ENCODE measurements at places on chromosomes 6 and 20.
A peak's percentile ranks its signal among the peaks of the same experiment; 100 is the strongest.

GRCh38 chr20:47351643-47352331 is 4.7 kb downstream of the ZMYND8 start:
- no peak for DNase-seq

DNA sequence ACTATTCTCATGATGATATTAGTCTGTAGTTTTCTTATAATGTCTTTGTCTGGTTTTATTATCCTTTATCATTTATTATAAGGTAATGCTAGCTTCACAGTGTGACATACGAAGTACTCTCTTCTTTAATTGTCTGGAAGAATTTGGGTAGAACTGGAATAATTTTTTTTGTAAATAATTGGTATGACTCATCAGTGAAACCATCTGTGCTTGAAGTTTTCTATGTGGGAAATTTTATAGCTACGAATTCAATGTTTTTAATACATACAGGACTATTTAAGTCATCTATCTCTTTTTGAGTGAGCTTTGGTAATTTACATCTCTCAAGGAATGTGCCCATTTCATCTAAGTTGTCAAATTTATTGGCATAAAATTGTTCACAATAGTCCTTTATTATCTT is 86.3 kb downstream of the SOD2 start:
- no peak for DNase-seq

- no peak for DNase-seq
These were observed 98.3 kb downstream of the HAO1 start for GRCh38 chr20:7841971-7842310.

DNA sequence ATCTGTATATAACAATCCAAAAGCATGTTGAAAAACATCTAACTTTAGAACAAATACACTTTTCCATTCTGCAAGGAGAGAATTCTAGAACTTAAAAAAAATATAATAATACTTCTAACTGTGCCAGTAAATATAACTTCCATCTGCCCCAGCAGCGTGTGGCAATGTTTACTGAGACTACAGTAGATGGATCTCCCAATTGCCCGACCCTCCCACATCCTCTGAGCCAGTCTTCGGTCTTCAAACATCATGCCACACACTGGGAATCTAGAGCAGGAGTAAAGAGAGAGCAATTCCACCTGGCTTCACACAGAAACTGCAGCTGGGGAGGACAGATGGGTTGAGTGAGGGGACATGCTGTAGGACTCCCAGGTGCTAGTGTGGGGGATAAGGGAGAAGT is 121.3 kb upstream of the NHSL1 start:
- DNase-seq, result no peak

DNA sequence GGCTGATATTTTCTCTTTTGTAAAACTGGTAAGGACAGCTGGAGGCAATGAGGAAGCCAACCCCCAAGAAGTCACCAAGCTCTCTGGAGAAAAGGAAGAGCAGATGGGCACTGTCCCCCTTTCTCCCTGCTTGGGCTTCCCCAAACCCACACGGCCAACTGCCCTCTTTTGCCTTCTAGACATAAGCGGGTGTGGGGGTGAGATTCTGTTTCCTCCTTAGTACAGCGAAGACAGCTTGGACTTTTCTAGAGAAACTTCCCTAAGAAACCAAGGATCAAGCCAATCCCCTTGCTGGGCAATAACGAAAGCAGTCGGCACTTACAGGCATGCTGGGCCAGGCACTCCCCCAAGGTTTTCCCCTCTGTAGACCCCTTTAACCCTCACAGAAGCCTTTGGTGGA is 110.3 kb downstream of the CDC5L start:
- no peak for DNase-seq

DNA sequence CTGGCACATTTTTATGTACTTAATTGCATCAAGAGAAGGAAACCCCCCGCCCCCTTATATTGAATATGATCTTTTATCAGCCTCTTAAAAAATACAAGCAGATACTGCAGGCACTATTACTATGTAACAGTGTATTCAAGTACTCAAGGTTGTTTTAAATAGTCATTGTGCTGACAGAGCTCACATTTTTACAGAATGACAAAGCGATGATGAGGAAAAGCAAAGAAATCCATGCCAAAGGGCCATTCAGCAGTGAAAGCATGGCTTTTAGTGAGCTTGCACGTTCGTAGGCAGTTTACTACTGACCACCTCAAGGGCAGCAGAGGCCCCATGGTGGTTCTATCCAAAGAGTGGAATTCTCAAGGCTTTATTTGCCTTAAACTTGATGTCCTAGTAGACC is 146.8 kb downstream of the RPS12 start:
- DNase-seq, result no peak

DNA sequence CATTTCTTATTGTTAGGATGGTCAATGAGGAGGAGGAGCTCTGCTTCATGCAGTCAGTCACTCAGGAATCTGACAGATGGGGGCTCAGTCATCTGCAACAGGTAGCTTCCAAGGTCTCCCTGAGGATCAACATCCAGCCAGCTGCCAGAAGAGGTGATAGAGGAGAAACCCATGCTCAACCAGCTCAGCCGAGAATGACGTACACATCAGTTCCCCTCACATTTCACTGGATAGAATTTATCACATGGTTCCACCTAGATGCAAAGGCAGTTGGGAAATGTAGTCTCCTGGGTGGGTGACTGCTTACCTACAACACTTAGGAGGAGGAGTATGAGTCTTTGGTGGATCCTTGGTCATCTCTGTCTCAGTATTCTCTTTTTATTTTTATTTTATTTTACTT is 144.5 kb downstream of the CEBPB start:
- DNase-seq, result peak; percentile 24

DNA sequence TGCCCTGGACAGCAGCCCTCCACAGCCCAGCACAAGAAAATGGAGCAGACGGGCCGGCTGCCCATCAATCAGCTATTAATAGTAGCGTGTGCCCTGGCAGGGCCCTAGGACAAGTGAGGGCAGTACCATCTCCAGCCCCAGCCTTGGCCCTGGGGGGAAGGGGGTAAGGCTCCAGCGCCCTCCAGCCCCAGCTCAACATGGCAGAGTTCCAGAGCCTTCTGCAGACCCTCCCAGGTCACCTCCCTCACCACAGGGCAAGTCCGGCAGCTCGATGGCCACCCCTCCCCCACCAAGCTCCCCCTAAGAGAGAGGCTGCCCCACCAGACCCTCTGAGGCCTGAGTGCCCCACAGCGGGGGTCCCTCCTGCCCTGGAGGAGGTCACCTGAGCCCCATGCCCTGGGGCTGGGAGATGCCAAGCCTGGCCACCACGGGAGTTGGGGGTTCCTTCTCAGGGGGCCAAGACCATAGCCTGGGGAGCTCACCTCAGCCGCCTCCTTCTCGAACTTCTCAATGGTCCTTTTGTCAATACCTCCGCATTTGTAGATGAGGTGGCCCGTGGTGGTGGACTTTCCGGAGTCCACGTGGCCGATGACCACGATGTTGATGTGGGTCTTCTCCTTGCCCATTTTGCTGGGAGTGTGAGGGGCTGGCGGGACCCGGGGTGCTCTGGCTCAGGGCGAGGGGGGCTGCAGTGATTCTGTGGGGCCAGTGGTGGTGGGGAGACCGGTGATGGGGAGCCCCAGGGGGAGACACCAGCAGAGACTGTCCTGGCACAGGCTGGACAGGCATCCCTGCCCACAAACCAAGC is 1.5 kb downstream of the EEF1A2 start:
- no peak for DNase-seq

DNA sequence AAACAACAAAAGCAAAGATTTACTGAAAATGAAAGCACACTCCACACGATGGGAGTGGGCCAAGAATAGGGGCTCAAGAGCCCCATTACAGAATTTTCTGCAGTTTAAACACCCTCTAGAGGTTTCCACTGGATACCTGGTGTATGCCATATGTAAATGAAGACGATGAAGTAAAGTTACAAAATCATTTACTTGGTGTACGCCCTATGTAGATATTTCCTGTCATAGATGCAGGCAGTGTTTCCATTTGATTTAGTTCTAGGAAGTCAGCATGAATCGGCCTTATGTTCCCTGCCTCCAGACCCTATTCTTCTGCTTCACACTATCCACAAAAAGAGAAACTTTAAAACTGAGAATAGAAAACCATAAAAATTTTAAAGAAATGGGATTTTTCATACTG is 404.4 kb upstream of the GJE1 start:
- DNase-seq, result no peak

DNA sequence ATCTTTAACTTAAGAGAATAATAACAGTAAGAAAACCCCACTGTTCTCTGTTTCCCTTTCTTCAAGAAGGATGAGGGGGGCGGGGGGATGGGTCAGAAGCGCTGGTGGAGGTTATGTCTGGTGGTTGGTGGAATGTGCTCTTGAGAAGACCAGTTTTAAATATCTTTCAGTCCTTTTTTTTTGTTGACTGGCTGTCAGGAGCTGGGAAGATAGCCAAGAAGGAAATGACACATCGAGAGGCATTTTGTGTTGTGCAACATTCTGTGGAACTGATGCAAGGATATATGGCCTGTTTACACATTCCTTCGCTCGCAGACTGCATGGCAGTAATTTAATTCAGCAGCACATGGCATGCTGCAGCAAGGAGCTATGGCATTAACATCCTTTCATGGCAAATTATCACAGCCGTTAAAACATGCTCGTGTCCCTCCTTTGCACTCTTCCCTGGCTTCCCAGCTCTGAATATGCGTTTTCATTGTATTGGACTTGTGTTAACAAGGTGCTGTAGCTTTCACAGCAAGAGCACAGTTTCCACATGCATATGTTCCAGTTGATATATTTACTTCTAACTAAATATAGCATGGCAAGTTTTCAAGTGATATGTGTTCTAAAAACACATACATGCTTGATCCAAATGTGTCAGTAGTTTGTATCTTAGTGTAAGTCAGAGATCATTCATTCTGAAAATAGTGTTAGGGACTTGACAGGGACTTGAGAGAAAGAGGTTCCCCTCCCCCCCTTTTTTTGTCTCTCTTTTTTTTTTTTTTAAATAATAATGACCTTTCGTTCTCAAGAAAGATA is 68.2 kb upstream of the SUPT3H start:
- peak; percentile 100 for DNase-seq

GRCh38 chr6:137095093-137095492 is 50.3 kb upstream of the IL20RA start:
- DNase-seq, result no peak

Data from AML-193 (cell line).